Adrenal gland (tissue), 19 donors: ENCODE measurements at places on chromosomes 13 and 19. TPM values are rescaled to one million over a fixed set of nuclear protein-coding genes. Genes with fewer than 3 reads are reported as not detected.

- DNase-seq, result peak; percentile 72
- H3K27me3 ChIP-seq, result no peaks in the 10 kb centered on the region
- peak overlapping the region; percentile 9 for H3K4me3 ChIP-seq
- H3K27ac ChIP-seq, result peak overlapping the region; percentile 51
- no peaks in the 10 kb centered on the region for H3K36me3 ChIP-seq
Measured at GRCh38 chr13:112722433-112723263, 32.8 kb downstream of the ATP11A start.

GRCh38 chr13:106535552-106536243 is at the start of gene EFNB2:
Gene EFNB2 (minus strand): TSS chr13:106535662. CDS start chr13:106534964, 698 bp downstream.
- H3K27me3 ChIP-seq, result peaks cover 9% of the 10 kb centered on the region
- H3K36me3 ChIP-seq, result no peaks in the 10 kb centered on the region
- H3K27ac ChIP-seq, result peak within 1 kb of the TSS; percentile 71
- H3K4me3 ChIP-seq, result peak within 1 kb of the TSS; percentile 40
- peaks cover 29% of the 10 kb centered on the region for H3K4me1 ChIP-seq

The MZF1 gene
- 77.0 TPM for total RNA-seq

- peaks cover 34% of the 10 kb centered on the region for H3K4me1 ChIP-seq
- H3K27ac ChIP-seq, result no peak overlapping the region
- no peak overlapping the region for H3K4me3 ChIP-seq
- peak; percentile 69 for DNase-seq
Measured at GRCh38 chr19:17473041-17473440, 2.7 kb downstream of the SLC27A1 start.

DNA sequence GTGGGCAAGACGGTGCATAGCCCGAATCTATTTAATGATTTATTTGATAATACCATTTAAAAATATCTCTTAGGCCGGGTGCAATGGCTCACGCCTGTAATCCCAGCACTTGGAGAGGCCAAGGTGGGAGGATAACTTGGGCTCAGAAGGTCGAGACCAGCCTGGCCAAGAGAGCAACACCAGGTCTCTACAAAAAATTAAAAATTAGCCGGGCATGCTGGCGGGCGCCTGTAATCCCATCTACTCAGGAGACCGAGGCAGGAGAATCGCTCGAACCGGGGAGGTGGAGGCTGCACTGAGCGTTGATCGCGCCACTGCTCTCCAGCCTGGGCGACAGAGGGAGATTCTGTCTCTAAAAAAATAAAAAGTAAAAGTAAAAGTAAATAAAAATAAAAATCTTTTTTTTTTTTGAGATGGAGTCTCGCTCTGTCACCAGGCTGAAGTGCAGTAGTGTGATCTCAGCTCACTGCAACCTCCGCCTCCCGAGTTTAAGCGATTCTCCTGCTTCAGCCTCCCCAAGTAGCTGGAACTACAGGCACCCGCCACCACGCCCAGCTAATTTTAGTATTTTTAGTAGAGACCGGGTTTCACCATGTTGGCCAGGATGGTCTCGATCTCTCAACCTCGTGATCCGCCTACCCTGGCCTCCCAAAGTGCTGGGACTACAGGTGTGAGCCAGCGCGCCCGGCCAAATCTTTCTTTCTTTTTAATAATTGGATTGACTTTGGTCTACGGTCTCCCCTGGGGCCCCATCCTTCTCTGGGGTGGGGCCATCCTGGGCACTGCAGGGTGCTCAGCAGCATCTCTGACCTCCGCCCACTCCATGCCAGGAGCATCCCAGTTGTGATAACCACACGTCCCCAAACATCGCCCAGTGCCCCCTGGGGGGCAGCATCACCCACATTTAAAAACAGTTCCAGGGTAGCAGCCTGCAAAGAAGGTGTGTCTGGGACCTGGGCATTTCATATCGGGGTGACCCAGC is 90.7 kb downstream of the GNG7 start:
- no peaks in the 10 kb centered on the region for H3K4me1 ChIP-seq
- no peak overlapping the region for H3K4me3 ChIP-seq
- no peaks in the 10 kb centered on the region for H3K27me3 ChIP-seq
- no peak overlapping the region for H3K27ac ChIP-seq
- no peak for DNase-seq

DNA sequence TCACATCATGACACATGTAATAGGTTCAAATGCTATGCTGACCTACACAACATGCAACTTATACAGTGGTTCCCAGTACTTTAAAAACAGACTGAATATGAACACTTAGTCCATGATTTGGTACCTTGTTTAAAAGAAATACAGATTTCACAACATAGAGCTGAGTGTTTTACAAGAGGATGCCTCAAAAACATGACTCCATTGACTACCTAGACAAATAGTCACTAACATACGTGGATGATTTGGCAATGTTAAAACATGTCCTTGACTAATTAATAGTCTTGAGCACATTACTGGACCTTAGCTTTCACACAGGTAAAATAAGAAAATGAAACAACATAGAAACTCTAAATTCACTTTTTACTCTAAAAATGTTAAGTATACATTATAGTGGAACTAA is 300.1 kb downstream of the DIAPH3 start:
- no peaks in the 10 kb centered on the region for H3K27me3 ChIP-seq
- no peaks in the 10 kb centered on the region for H3K4me1 ChIP-seq
- H3K27ac ChIP-seq, result no peak overlapping the region
- no peak for DNase-seq
- H3K36me3 ChIP-seq, result no peaks in the 10 kb centered on the region

DNA sequence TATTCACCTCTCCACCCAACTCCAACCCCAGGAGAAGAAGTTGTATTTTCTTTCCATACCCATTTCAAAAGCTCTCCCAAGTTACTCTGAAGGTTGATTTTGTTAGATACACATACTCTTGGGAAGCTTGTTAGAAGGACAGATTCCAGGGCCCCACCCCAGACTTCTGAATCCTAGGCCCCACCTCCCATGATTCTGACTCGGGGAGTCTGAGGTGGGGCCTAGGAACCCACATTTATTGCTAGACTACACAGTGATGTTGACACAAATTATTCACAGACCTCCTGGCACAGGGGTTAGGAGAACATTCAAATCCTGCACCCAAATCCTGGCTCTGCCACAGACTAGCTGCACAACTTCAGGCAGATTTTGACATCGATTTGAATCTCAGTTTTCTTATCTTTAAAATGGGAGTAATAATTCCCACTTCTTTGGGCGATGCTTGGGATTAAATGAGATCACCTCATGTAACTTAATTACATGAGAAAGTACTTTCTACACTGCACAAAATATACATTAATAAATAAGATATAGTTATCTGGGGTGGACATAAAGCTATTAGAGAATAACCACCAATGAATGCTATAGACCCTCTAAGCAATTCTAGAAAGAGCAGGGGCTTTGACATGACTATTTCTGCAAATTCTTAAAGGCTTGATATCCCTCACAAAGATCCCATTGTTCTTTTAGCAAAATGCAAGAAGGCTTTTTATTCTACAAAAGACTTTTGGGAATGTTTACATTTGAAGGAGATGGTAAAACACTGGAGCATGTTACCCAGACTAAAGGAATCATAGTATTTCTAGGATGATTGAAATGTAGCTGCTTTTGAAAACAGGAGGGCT is 18.0 kb downstream of the MBNL2 start:
- H3K4me1 ChIP-seq, result peaks cover 96% of the 10 kb centered on the region
- no peaks in the 10 kb centered on the region for H3K36me3 ChIP-seq
- DNase-seq, result no peak
- peak overlapping the region; percentile 36 for H3K27ac ChIP-seq
- no peaks in the 10 kb centered on the region for H3K27me3 ChIP-seq

DNA sequence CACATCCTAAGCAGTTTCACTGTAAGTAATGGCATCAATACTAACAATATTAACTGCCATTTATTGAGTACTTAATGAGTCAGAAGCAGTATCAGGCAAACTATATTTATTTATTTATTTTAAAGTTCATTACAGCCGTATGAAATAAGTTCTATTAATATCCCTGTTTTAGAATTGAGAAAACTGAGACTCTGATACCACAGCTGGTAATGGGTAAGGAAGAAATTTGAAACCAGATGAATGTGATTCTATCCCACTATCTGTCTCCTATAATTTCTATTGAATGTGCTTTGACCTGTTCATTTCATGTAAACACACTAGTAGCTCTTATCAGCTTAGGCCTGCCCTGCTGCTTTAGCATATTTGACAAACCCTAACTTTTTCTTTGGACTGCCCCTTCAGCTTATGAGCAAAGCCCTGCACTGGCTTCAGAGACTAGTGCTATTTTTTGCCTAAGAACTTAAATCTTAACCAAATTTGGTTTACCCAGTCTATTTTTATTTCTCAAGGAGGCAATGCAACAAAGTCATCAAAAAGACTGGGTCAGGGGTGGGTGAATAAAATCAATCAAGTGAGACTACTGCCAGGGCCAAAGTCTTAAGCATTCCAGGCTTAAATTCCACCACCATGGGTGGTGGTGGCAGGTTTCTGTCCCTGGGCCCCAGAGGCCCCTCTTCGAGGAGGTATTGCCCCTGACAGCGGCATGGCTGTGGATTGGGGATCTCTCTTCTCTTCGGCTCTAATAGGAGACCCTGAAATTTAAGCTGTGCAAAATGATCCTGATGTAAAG is 143.4 kb downstream of the DLEU7 start:
- peaks cover 12% of the 10 kb centered on the region for H3K4me1 ChIP-seq
- no peak overlapping the region for H3K27ac ChIP-seq
- no peaks in the 10 kb centered on the region for H3K27me3 ChIP-seq
- no peaks in the 10 kb centered on the region for H3K36me3 ChIP-seq
- H3K4me3 ChIP-seq, result no peak overlapping the region
- no peak for DNase-seq

DNA sequence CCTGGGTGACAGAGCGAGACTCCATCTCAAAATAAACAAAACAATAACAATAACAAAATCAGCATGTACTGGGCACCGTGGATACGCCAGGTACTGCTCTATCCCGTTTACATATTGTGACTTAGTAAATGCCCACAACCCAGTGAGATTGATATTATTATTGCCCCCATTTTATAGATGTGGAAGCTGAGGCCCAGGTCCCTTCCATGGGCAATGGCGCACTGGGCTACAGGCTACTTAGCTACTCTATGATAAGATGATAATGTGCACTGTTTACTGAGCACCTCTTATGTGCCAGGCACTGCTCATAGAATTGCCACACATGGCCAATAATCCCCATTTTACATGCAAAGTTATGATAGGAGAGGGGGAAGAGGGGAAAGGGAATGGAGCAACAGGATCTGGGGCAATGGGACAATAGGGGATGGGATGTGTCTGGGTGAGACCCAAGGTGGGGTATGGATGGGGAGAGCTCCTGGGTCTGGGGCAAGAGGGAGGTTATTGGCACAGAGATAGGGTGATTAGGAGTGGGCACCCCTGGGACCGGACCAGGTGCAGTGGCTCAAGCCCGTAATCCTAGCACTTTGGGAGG is 5.4 kb downstream of the KCNN4 start:
- H3K27me3 ChIP-seq, result no peaks in the 10 kb centered on the region
- no peaks in the 10 kb centered on the region for H3K4me1 ChIP-seq
- H3K36me3 ChIP-seq, result no peaks in the 10 kb centered on the region
- no peak overlapping the region for H3K27ac ChIP-seq
- no peak overlapping the region for H3K4me3 ChIP-seq

DNA sequence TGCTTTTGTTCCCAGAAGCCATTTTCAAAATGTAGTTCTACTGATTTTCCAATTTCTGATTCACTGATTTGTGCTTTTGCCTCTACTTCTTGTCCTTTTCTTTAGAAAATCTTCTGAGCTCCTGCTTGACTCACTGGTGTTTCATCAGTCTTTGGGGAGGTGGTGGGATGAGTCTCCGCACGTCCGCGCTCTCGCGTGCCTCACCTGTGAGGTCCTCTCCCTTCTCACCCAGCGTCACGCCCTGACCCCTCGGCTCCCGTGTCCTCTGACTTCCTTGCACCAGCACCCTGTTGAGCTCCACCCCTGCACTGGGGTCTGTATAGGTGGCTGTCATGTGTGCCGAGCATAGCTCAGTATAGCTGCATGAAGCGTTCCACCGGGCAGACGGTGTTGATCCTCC is 52.7 kb upstream of the MCF2L start:
- peaks cover 6% of the 10 kb centered on the region for H3K27me3 ChIP-seq
- H3K4me3 ChIP-seq, result no peak overlapping the region
- no peak for DNase-seq
- H3K36me3 ChIP-seq, result no peaks in the 10 kb centered on the region

DNA sequence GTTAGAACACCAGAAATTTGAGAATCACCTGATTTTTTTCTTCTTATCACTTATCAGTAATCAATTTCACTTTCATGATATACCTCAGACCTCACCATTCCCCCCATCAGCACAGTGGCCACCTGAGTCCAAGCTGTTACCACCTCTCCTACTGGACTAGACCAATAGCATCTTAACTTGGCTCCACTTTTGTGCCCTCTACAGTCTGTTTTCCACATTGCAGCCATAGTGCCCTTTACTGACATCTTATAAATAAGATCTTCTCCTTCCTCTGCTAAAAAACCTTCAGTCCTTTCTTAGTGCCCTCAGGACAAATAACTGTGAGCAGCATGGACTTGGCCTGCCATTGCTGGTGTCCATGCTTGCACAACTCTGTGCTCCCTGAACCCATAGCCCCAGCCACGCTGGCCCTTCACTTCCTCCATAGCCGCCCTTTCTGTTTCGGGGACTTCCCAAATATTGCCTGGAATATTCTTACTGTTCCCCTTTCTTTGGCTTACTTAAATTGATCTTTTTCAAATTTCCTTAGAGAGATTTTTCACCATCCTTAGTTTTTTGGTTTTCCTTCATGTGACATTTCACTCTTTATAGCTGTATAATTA is 380.8 kb downstream of the LMO7 start:
- DNase-seq, result no peak
- H3K36me3 ChIP-seq, result no peaks in the 10 kb centered on the region
- H3K4me1 ChIP-seq, result no peaks in the 10 kb centered on the region
- H3K4me3 ChIP-seq, result no peak overlapping the region
- no peaks in the 10 kb centered on the region for H3K27me3 ChIP-seq
- no peak overlapping the region for H3K27ac ChIP-seq

GRCh38 chr13:40101708-40102359 is 446.4 kb downstream of the COG6 start:
- no peak overlapping the region for H3K4me3 ChIP-seq
- H3K4me1 ChIP-seq, result peaks cover 3% of the 10 kb centered on the region
- no peaks in the 10 kb centered on the region for H3K27me3 ChIP-seq
- H3K27ac ChIP-seq, result no peak overlapping the region
- DNase-seq, result no peak

DNA sequence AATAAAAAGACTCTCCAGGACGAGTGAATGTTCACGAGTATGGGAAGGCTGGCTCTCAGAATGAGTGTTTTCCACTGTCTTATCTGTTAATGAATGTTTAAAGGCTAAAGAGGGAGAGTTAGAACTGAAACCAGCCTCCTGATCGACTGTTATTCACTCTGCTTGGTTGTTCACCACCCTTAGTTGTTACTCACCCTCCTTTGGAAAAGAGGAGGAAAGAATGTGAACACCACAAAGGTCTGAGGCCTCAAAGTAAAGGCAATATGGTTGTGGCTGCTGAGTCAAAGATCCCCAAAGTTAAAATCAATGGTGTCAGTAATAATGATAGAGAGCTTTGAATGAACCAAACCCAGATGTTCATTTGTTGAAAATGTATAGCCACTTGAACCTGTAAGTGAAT is 1793.2 kb upstream of the PCDH20 start:
- no peak overlapping the region for H3K4me3 ChIP-seq
- H3K36me3 ChIP-seq, result no peaks in the 10 kb centered on the region
- H3K27me3 ChIP-seq, result no peaks in the 10 kb centered on the region
- H3K4me1 ChIP-seq, result no peaks in the 10 kb centered on the region
- H3K27ac ChIP-seq, result no peak overlapping the region

The ZNF799 gene
- total RNA-seq, result 1.5 TPM

GRCh38 chr13:110200276-110200870 is 106.6 kb downstream of the COL4A1 start:
- H3K4me3 ChIP-seq, result no peak overlapping the region
- no peak overlapping the region for H3K27ac ChIP-seq
- no peaks in the 10 kb centered on the region for H3K27me3 ChIP-seq
